ENCODE measurements at places on chromosomes 12 and 14.

DNA sequence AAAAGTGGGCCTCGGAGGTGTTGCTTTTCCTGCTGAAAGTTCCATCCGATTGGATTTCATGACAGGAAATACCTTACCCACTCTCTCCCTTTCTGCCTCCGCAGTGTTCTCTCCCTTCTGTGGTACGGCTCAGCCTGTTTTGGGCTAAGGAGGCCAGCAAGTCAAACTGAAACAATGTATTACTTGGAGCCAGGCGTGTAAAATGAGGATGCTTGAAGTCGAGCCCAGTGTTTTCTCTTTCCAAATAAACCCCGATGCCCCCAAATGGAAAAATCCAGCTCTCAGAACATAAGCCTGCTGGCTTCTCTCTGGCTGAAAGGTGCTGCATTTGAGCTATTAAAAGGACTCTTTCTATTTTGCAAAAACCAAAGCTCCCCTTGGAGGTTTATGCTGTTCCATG, 124.7 kb downstream of the ZNF664 start:
- DNase-seq, result no peak

GRCh38 chr12:111330800-111331752, 37.8 kb downstream of the PHETA1 start:
- no peak for DNase-seq

GRCh38 chr14:35346738-35347322, 54.6 kb downstream of the PSMA6 start:
- no peak for DNase-seq

- DNase-seq, result no peak
These were observed 417.6 kb downstream of the PCNX1 start for GRCh38 chr14:71324767-71325272.

DNA sequence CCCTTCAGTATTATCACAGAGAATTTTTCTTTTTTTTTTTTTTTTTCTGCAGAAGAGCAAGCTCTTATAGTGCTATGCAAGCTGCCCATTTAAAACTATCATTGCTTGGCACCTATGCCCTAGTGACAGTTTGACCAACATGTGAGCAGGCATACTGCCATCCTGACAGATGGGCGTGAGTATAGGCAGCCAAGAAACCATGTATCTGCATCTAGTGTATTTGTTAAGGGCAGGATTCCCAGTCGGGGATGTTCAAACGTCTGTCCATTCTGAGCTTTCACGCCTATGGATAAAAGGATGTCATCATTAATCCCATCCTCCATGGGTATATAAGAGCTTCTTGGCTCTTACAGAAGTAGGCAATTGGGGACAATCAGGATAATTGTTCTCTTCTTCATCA, 8.8 kb downstream of the VRK1 start:
- DNase-seq, result no peak

DNA sequence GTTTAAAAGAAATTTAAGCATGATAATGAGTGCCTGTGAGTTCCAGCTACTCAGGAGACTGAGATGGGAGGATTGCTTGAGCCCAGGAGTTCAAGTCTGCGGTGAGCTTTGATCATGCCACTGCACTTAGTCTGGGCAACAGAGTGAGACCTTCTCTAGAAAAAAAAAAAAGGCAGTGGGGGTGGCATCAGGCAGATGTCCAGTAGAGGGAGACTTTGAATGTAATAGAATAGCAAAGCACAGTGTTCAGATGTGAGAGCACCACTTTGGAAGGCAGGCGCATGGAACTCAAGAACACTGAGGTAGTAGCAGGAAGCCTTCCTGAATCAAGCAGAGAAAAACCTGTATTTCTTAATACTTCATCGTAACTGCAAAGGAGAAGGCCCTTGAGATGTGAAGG, 394.5 kb upstream of the GARIN6 start:
- DNase-seq, result no peak

- DNase-seq, result no peak
These were observed 2.2 kb downstream of the NOS1 start for GRCh38 chr12:117359029-117359845.

GRCh38 chr14:57492859-57493258, 798 bp downstream of the CCDC198 start:
- no peak for DNase-seq

DNA sequence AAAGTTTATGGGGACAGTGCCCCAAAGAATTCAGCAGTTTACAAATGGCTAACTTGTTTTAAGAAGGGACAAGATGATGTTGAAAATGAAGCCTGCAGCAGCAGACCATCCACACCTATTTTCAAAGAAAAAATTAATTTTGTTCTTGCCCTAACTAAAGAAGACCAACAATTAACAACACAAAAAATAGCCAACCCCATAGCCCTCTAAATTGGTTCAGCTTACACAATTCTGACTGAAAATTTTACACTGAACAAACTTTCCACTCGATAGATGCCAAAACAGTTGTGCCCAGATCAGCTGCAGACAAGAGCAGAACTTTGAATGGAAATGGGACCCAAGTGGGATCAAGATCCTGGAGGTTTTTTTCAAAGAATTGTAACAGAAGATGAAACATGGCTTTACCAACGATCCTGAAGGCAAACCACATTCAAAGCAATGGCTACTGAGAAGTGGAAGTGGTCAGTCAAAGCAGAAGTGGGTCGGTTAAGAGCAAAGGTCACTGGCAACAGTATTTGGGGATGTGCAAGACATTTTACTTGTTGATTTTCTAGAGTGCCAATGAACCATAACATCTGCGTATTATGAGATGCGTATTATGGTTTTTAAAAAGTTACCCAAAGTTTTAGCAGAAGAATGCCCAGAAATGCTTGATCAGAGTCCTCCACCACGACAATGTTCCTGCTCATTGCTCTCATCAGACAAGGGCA, 30.0 kb downstream of the SLC39A9 start:
- DNase-seq, result no peak
